Stimulated activated CD8-positive, alpha-beta memory T cell treated with anti-CD3 and anti-CD28 coated beads, Interleukin-2, amount 100 ng/mL, for 48 hours (primary cell): ENCODE measurements at places on chromosomes 5 and 9.

DNA sequence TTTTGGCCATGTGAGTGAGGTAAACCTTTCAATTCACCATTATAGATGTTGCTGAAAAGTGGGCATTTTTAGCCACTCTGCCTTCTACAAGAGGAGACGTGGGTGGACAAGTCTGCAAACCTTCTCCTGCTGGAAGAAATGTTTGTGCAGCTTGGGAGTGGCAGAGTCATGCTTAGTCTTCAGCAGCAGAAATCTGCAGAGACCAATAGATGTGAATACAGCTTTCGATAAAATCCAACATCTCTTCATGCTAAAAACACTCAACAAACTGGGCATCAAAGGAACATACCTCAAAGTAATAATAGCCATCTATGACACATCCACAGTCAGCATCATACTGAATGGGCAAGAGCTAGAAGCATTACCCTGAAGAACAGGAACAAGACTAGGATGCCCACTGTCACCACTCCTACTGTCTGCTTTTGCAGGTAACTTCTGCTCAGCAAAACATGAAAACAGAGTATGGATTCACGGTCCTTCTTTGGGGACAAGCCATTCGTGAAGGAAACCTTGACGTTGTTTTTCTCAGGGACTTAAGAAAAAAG is 91.3 kb downstream of the RALGPS1 start:
- DNase-seq: no peak

DNA sequence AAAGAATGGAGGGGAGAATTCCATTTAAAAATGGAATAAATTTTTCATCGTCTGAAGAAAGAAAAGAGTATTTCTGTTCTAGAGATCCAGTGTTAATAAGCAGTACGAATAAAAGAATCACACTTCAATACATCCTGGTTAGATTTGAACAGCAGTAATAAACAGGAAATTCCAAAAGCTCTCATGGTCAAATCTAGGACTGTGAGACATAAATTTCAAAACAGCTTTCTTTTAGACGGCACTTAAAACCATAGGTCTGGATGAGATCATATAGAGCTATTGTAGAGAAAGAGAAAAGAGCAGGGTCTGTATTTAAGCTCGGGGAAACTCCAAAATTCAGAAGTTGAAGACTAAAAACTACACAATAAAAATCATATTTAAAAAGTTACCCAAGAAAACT is 1006.9 kb upstream of the CTNND2 start:
- no peak for DNase-seq

DNA sequence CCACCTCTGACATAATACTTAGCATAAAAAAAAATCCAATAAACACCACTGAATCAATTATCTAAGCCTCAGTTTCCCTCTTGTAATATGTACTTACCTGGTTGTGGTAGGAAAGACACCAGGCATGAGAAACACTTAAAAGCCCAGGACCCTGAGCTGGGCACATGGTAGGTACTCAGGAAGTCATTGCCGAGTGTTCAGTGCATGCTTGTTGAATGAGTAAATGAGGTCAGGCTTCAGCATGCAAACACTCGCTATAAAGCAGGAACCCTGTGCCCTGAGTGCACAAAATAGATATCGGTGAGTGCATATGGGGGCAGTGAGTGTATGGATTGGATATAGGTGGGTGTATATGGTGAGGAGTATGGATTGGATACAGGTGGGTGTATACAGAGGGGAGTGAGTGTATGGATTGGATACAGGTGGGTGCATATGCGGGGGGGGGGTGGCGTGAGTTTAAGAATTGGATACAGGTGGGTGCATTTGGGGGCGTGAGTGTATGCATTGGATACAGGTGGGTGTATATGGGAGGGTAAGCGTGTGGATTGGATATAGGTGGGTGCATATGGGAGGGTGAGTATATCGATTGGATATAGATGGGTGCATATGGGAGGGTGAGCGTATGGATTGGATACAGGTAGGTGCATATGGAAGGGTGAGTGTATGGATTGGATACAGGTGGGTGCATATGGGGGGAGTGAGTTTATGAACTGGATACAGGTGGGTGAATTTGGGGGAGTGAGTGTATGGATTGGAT is 194.3 kb upstream of the MSX2 start:
- no peak for DNase-seq

- no peak for DNase-seq
Measured at GRCh38 chr9:97527626-97528528, 26.4 kb downstream of the TMOD1 start.

GRCh38 chr5:55450050-55450765 is 84.6 kb downstream of the PLPP1 start:
- DNase-seq: no peak

DNA sequence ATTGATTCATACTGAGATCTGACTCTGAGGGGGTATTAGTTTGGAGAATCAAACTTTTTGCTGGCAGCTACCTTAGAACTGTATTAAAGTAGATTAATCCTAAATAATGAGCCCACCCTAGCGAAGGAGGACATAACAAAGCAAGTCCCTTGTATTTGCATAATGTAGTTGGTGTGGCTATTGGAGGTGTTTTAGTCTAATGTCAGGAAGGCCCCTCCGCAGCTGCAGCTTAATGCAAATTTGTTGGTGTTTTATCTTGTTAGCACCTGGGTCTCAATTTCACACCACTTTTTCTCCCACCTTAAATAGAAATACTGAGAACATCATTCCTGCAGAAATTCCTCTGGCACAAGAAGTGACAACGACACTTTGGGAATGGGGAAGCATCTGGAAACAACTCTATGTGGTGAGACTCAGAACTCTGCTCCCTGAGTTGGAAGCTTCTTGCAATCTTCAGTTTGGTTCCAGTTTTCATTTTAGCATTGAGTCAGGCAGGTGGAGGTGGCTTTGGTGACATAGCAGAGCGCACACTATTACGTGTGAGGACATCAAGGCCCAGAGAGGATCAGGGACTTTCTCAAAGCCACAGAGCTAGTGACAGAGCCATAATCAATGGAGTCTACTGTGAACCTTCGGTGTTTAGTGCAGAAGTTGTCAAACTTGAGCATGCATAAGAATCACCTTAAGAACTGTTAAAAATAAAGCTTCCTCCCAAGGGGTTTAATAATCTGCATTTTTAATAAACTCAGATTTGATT is 33.9 kb downstream of the DOCK2 start:
- DNase-seq: no peak

- no peak for DNase-seq
Measured at GRCh38 chr5:125461641-125462072, 715.2 kb upstream of the ZNF608 start.

DNA sequence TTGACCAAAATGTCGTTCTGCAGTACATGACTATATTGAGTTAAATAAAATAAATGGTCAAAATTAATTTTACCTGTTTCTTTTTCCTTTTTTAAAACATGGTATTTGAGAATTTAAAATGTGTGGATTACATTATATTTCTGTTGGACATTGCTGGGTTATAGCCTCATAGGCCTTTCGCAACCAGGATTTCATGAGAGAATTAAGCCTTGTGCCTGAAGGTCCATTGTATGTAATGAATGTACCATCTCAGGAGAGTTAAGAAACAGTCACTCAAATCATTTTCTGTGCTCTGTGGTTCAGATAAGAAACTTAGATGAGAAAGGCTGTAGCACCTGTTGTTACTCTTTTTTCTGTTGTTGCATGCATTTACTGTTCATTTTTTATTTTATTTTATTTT is 103.5 kb downstream of the ANGPTL2 start:
- DNase-seq: no peak
